ENCODE measurements at places on chromosomes 3 and 15.

- DNase-seq, result no peak
These were observed 31.9 kb upstream of the IGF1R start for GRCh38 chr15:98616397-98616796.

GRCh38 chr3:179760944-179761343, 108.1 kb downstream of the USP13 start:
- no peak for DNase-seq

- DNase-seq, result no peak
These were observed 81.9 kb upstream of the ADAMTSL3 start for GRCh38 chr15:83571820-83572707.

DNA sequence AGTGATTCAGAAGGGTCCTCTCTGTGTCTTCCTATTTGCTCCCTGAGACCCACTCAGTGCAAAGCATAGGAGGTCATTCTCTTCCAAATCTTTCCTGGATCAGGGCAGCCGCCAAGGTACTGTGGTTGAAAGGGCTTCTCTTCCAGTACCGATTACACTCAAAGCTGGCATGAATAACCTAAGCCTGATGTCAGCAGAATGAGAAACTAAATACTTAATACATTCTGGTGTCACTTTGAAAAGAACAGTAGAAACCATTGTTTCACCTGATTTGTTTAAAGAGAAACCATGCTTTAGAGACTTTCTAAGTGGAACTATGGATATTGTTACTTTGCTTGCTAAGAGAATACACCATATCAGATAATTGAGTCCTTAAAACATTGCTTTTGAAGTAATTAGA, 50.2 kb downstream of the PDHB start:
- no peak for DNase-seq

DNA sequence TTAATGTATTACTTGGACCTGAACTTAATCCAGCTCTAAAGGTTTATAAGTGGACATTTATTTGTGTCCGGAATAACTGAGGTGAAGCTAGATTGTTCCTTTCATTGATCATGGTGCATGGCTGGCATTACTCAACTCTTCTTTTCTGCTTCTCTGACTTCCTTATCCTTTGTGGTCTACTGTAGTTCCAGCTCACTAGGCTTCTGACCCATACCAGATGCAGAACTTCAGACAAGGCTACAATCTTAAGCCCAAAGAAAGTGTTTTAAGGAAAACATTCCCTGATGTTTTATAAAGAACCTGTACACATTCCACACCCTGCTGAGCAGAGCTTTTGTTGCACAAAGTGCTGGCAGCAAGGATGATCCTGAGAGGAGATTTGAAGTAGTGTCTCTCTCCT, 250.8 kb upstream of the TGFBR2 start:
- no peak for DNase-seq

DNA sequence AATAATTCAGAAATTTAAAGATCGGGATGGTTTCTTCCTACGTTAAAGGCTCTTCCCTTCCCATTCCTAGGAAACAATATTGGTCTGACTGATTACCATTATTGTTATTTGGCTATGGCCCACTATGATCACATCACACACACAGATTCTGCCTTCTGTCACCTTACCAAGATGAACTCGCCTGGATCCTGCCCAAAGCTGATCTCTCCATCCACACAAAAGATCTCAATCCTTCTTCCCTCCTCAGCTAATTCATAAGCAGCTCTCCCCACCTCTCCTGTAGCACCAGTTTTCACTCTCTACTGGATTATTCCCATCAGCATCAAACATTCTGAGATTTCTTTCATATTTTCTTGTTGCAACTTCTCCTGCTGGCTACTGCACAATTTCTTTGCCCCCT, 25.0 kb downstream of the PLCL2 start:
- no peak for DNase-seq

DNA sequence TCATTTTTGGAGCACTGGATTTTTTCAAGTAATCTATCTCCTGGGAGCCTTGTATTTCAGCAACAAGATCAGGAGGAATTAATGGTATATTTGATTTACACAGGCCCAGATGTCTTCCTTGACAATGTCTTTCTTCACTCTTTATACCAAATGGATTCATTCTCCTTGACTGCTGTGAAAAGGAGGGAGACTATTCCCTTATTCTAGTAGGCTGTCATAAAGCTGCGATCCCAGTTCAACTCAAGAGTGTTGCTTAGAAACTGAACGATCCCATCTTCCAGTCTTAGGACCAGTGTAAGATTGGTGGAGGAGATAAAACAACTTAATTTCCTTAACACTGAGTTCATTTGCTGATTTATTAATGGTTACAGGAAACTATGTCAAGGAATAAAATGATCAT, 119.4 kb upstream of the ROBO1 start:
- no peak for DNase-seq

DNA sequence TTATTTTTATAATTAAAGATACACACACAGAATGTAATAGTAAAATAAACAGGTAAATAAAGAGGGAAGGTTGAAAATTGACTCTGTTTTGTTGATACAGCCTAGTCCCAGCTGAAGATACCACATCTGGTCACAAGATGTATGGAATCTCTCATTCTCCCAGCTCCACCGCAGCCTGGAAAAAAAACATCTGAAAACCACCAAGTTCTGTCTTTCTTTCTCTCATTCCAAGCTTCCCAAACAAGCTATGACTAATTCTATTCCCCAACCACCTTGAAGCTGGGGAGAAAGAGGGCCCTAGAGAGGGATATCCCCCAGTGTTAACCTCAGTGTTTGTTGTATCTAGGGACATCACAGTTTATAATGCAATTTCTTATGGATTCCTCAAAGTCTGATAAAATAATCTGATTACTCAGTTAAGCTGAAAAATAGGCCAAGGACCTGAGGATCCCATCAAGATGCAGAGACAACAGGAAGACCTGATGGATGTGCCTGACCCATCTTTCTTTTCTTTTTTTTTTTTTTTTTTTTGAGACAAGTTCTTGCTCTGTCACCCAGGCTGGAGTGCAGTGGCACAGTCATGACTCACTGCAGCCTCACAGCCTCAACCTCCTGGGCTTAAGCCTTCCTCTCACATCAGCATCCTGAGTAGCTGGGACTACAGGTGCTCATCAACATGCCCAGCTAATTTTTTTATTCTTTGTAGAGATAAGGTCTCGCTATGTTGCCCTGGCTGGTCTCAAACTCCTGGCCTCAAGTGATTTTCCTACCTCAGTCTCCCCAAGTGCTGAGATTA, 38.1 kb downstream of the SRGAP3 start:
- no peak for DNase-seq

GRCh38 chr3:182795389-182795782, 2.1 kb downstream of the ATP11B start:
- DNase-seq, result peak; percentile 24

DNA sequence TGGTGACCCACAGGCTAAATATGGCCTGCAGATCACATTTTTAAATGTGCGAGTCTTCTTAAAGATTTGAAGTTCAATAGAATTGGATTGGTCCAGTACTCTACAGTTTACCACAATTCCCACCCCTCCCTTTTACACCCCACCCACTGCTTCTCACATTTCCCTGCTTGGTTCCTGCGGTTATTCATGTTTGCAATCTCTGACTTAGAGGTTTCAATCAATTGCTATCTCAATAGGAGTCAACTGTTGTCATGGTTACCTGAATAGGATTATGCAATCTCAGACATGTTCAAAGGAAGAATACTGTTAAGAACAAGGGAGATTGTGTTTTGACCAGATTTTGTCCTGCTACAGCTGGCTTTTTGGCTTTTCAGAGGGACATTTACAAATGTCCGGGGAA, 4.9 kb upstream of the C3orf49 start:
- no peak for DNase-seq

DNA sequence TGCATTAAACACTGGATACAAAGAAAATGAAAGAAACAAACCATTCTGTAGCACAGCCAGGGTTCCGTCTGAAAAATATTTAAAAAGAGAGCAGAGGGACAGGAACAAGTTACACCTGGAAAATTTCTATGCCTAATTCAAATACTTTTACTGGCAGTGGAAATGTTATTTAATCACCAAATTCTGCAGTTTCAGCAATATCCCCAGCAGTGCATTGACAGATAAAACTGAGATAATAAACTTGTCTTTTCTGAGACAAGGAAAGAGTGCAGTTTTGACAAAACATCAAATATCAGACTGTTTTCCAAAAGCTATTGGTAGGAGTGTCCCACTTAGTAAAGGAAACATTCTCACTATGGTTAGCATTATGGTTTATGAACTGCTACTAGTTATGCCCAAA, 173.4 kb upstream of the FAM3D start:
- DNase-seq, result no peak

DNA sequence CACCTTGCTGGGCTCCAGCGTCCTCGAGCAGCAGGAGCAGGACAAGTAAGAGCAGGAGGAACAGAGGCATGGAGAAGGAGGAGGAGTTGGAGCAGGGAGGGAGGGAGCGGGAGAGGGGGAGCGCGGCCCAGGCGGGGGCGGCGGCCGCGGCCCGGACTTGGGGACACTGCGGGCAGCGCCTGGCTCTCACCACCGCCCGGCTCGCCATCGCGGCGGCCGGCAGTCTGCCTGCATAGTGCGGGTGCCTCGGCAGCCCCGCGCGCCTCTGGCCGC, 440 bp downstream of the DCBLD2 start:
- peak; percentile 3 for DNase-seq

- DNase-seq, result no peak
These were observed 21.0 kb downstream of the PAQR5 start for GRCh38 chr15:69319384-69320375.

DNA sequence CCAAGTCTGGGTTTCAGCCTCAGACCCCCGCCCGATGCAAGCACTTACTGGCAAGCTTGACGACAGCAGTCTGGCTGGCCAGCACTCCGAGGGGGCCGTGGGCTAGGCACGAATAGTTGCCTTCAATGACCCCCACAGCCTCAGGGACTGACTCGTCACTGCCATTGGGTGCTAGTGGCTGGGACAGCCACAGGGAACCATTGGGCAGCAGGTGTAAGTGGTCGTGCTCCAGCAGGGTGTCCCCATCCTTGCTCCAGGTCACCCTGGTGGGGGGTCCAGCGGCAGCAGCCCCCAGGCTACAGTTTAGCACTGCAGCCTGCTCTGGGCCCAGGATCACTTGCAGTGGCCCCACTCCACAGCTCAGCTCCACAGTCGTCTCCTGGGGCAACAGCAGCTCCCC, 11.8 kb downstream of the IGDCC4 start:
- DNase-seq, result no peak

- no peak for DNase-seq
These were observed 250.9 kb downstream of the PLCL2 start for GRCh38 chr3:17135696-17136095.

DNA sequence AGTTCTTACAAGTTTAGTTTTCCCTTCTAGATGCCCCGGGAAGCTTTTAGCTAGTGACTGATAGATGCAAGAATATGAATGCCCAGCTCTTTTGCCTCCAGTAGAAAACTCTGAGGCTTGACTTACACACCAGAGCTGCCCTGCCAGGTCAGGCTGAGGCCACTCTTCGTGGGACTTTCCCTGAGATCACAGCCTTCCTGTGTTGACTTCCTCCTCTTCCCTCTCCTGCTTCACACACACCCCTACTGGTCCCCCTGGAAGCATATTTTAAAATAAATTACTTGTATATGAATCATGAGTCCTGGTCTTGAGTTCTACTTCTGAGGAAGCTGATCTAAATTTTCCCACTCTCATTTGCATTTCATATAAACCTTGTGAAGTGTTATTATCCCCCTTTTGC, 413.7 kb downstream of the PDCD6IP start:
- no peak for DNase-seq

DNA sequence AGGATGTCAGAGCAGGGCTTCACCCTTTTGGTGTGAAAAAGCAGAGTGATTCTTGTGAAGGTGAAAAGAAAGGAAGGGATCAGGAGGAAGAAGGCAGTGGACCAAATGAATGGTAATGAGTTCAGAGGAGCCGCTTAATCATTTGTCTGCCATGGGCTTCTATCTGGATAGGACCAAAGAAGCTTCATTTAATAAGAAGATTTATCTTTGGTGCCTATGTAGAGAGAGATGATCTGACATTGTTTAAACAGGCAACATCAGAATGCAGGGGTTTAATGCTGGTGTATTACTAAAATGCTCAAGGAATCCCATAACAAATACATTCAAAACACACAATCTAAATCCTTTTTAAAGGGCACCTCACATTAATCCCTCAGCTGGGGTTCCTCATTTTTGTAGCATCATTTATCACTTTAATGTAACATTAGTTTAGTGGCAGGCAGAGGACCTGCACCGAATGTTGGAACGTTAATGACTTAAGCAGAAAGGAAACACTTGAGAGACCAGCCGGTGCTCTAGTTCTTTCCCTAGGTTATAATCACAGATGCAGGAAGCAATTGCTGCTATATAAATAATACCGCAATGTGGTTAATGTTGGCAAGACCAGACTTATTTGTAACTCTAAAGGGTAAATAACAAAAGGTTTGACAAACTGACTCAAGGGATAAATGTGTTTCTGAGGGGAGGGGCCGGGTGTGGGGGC, 27.9 kb upstream of the IL1RAP start:
- no peak for DNase-seq

DNA sequence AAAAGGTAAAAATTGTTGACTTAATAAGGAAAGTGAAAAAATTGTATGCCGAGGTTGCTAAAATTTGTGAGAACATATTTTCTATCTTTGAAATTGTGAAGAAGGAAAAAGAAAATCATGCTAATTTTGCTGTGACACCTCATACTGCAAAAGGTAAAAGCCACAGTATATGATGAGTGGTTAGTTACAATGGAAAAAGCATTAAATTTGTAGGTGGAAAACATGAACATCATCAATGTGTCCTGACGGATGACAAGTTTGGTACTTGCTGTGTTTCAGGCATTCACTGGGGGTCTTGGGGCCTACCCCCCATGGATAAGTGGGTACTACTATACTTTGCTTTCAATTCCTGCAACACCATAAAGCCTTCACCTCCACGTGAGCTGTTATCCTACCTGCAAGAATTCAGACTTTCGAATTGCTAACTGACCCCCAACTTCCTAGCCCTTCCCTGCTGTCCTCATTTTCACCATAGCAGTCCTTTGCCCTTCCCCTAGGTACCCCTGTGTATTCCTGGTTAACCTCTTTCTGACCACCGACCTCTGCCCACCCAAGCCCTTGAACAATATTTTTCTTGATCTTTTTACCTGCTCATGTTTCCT, 62.4 kb downstream of the RAB7A start:
- DNase-seq, result no peak

GRCh38 chr15:100350434-100351226, 8.9 kb upstream of the ADAMTS17 start:
- DNase-seq, result no peak

GRCh38 chr3:88203642-88204055, 53.9 kb downstream of the C3orf38 start:
- peak; percentile 19 for DNase-seq

DNA sequence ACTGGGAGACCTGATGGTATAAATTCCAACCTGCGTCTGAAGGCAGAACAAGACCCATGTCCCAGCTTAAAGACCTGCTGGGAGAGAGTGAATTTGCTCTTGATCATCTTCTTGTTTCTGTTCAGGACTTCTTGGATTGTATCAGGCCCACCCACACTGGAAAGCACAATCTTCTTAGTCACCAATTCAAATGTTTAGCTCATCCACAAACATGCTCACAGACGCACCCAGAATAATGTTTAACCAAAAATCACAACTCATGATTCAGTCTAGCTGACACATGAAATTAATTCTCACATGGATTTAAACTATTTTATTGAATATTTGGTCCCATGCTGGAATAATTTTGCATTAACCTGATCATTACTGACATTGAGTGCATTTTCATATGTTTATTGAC, 37.8 kb upstream of the GOLGA6L2 start:
- DNase-seq, result no peak

All from activated T-cell treated with anti-CD3 and anti-CD28 coated beads for 4 hours (primary cell).